ENCODE measurements at places on chromosomes 4 and X. TPM values are rescaled to one million over a fixed set of nuclear protein-coding genes. Genes with fewer than 3 reads are reported as not detected.
A peak's percentile ranks its signal among the peaks of the same experiment; 100 is the strongest.

GPM6B gene
- 5.4 TPM for total RNA-seq

PLAC1 gene
- 1.0 TPM for total RNA-seq

H2BW2 gene
- total RNA-seq, result 6.5 TPM

PRKG2 gene
- 2.4 TPM for total RNA-seq

SNCA gene
- 2.0 TPM for total RNA-seq

CFAP47 gene
- 3.2 TPM for total RNA-seq

RHOXF2B gene
- total RNA-seq, result 6.1 TPM

TEX13C gene
- 7.2 TPM for total RNA-seq

ENPEP gene
- total RNA-seq, result 1.7 TPM

CENPVL3 gene
- total RNA-seq, result 24.6 TPM

GRCh38 chr4:38868059-38868960 lies 704 bp downstream of the FAM114A1 start:
- DNase-seq, result peak; percentile 64

- no peak for DNase-seq
Measured at GRCh38 chr4:164538097-164538496, 215.8 kb upstream of the SMIM31 start.

- no peak for DNase-seq
Measured at GRCh38 chr4:168908093-168908492, 102.0 kb downstream of the CBR4 start.

- no peak for DNase-seq
Measured at GRCh38 chr4:2817701-2818350, 24.9 kb downstream of the SH3BP2 start.

- DNase-seq, result no peak
Measured at GRCh38 chr4:157291071-157291470, 70.5 kb downstream of the GRIA2 start.

GRCh38 chr4:10983885-10984640 lies 299.5 kb upstream of the CLNK start:
- no peak for DNase-seq

DNA sequence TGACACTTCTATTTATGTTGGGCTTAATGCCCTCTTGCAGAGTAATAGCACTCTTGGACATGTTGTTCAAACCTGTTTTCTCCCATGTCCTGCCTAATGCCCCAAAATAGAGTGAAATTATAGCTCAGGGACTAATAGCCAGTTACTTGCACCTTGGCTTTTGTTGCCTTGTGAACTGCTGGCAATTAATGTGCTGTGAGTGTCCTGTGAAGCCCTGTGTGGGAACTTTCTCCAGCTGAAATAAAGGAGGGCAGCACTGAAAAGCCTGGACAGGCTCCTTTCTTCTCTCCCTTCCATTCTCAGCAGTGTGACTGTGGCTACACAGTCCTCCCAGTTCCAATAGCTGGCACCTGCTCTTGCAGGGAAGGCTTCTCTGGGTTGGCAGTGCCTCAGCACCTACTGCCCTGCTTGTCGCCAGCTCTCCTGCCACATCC lies 72.4 kb downstream of the DCLK2 start:
- DNase-seq, result no peak

DNA sequence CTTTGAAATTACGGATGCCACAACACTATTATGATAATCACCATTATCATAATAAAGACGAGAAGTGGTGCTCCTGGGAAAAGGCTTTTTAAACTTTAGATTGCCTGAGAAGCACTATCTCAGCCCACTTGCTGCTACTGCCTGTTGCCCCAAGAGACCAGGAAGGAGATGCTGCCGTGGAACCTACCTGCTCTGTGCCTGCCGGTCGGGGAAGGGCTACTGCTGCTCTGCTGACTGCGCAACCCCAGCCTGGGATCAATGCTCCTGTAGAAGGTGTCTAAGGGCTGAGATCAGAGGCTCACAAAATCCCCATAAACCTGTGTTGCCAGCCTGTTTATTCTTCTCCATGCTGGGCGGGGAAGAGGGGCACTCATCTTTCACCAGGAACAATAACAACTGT lies 145.3 kb upstream of the VCX3B start:
- no peak for DNase-seq

- DNase-seq, result no peak
Measured at GRCh38 chr4:78749258-78749971, 26.7 kb upstream of the BMP2K start.

DNA sequence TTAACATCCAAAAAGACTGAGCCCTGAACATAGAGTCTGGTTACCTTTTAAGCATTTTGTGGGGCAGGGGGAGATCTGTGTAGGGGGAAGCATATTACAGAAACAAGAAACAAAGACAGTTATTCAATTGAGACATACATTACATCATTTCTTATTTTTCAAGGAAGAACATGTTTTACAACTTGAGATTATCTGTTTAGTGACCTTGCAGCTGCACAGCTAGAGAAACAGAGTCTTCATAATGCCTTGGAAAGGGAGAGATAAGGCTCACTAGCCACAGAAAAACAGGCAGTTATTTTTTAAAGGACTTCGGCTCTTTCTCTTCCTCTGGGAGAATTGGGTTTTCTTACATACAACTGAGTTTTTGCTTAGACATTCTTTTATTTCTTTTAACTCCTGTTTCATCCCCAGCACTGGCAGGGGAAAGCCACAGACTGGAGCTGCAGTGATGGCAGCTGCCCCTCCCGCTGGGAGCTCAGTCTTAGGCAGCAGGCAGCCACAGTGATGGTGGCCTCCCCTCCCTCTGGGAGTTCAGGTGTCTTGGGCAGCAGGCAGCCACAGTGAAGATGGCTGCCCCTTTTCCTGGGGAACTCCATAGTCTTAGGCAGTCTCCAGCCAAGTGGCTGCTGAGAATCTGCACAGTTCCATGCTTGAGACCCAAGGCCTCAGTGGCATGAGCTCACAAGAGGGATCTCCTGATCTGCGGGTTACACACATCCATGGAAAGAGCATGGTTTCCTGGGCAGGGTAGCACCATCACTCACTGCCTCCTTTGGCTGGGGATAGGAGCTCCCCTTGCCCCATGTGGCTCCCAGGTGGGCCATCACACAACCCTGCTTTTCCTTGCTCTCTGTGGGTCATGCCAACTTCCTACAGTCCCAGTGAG lies 19.4 kb upstream of the TMPRSS11F start:
- no peak for DNase-seq

DNA sequence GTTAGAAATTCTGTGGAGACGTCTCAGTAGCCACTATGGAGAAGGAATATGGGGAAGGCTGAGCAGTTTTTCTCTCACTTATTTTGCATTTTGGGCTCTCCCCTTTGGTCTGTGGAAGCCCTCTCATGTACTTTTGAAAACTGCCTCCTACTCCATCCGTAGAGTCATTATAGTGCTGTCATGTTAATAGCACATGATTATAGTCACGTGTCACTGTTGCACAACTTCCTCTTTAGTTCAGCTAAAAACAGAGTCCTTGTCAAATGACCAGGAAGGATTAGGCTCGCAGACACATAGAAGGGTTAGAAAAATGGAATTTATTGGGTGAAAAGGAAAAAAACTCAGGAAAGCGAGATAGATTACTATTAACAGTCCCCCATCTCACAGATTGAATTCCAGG lies 258.2 kb upstream of the CXorf51A start:
- DNase-seq, result no peak

- no peak for DNase-seq
Measured at GRCh38 chr4:74555843-74556242, 110.9 kb downstream of the AREG start.

DNA sequence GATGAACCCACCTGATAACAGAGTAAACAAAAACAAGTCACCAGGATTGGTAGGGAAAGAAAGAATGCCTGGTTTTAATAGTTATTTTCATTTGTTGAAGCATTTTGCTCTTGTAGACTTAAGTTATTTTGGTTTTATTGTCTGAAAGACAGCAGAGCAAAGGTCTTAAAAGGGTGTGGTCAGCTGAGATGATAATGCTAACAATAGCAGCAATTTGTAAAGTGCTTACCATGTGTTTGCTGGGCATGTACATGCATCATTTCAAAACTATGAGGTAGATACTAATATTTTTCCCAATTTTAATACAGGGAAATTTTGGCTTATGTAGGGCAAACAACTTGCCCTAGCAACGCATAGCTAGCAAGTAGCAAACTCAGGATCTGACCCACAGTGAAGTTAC lies 46.8 kb upstream of the SLC10A4 start:
- DNase-seq, result no peak

GRCh38 chrX:133364865-133365264 lies 50.4 kb downstream of the GPC4 start:
- no peak for DNase-seq

- DNase-seq, result no peak
Measured at GRCh38 chrX:30610026-30610425, 32.5 kb upstream of the TASL start.

DNA sequence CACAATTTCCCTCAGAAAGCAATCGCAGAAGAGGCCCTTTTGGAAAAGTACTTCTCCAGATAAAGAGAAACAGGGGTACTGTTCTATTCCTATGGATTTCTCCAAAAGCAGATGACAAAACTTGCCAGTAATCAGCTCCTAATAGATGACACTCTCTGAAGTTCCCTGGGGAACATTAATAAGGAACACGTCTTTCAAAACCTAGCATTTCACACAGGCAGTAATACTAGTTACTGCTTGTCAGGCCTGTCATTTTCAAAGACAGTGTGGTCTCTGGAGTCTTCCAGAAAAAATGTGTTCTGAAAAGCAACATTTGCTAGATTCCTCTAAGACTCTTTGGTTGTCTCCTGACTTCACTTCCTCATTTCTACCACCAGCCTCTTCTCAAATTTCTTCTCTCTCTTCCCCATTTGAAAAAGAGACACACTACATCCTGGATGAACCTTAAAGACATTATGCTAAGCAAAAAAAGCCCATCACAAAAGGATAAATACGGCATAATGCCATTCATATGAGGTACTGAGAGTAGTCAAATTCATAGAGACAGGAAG lies 47.3 kb downstream of the CHRDL1 start:
- DNase-seq, result no peak

GRCh38 chr4:11783588-11783987 lies 354.9 kb upstream of the HS3ST1 start:
- DNase-seq, result no peak

- DNase-seq, result no peak
Measured at GRCh38 chr4:108544481-108544880, 75.9 kb upstream of the RPL34 start.

GRCh38 chr4:11587797-11588196 lies 159.1 kb upstream of the HS3ST1 start:
- no peak for DNase-seq

DNA sequence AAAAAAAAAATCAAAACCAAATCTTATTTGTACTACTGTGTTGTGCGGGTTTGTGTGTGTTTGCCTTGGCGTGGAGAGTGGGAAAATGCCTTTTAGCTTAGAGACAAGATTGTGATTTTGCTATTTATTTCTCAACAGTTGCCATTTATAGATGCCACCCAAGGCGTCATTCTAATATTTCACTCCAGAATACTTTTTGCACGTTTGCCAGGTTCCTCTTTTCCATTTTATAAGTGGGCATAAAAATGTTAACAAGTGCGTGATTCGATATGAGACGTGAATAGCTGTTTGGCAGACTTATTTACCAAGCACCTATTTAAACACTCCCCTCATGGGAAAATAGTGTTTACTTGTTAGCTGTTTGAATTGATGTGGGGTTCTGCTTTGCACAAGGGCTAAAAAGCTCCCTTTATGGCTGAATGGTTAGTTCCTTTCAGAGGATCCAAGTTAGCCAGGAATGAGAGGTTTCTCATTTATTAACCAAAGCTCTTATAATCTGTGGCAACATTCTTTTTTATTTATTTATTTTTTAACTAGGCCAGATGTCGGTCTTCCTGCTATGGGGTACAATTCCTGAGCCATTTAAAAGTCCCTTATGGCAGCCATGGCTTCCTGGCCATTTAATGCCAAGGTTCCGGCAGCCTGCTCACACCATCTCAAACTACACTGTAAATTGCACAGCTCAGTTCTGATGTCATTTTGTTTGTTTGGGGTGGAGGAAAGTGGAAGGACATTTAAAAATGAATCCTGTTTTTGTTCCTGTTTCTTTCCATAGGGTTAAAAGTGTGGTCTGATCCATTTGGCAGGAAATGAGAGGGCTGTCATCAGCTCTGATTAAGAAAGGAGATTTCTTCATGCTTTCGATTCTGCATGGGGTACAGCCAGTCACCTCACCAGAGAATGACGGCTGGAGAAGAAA lies 14.6 kb downstream of the SMIM20 start:
- no peak for DNase-seq

DNA sequence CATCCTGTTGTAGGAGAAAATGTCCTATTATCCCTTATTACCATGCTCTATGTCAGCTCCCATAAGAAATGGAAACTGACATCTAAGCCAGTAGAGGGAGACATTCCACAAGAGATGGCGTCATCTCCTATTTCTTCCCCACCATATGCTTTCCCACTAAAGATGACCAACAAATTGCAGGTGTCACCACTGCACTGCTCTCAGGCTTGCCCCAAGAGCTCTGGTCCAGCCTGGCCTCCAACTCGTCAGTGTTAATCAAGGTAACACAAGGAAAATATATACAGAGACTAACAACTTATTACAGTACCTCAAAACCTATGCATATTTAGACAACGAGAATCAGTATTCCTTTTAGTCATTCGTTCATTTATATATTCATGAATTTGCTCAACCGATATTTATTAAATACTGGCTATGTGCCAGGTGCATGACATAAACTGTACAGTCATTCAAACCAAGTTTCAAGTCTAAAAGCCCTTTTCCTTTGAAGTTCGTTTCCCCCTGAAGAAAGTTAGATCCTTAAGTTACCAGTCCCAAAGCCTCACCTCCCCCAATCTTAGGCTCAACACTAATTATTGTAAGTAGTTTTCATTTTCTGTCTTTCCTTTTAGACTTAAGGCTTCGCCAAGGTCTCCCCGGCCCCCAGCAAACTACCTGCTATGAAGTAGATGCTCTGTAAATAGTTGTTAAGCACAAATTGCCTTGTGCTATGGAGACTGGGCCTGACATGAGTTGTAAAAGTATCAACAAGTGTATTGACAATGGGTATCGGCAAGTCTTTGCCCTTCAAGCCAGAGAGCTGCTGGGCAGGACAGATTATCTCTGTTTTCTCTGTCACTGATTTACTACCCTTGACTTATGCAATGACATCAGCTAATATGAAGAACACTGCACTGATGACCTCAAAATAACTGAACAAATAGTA lies 3.1 kb upstream of the FGB start:
- no peak for DNase-seq

GRCh38 chrX:48530736-48531135 lies 8.8 kb upstream of the TBC1D25 start:
- DNase-seq, result no peak

DNA sequence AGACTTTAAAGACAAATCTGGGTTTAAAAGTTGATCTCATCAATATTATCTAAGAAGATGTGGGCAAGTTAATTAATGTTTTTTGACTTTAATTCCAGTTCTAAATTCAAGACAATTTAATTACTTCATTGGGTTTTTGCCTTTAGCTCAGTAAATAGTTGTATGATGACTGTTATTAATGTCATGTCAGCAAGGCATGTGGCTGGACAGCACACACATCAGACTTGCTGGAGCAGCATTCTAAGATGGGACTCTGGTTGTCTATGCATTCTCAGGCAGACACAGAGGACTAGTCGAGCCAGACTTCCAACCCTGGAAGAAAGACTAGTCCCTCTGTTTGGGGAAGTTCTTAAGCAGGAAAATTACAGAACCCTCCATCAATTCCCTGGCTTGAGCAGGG lies 180.7 kb upstream of the GK2 start:
- DNase-seq, result no peak

- DNase-seq, result no peak
Measured at GRCh38 chr4:2534904-2535375, 1.5 kb upstream of the FAM193A start.

- DNase-seq, result no peak
Measured at GRCh38 chr4:182923366-182923765, 6.2 kb upstream of the DCTD start.

GRCh38 chr4:95059663-95060062 lies 301.9 kb downstream of the BMPR1B start:
- DNase-seq, result no peak
